ENCODE measurements at places on chromosomes 16 and 17.

DNA sequence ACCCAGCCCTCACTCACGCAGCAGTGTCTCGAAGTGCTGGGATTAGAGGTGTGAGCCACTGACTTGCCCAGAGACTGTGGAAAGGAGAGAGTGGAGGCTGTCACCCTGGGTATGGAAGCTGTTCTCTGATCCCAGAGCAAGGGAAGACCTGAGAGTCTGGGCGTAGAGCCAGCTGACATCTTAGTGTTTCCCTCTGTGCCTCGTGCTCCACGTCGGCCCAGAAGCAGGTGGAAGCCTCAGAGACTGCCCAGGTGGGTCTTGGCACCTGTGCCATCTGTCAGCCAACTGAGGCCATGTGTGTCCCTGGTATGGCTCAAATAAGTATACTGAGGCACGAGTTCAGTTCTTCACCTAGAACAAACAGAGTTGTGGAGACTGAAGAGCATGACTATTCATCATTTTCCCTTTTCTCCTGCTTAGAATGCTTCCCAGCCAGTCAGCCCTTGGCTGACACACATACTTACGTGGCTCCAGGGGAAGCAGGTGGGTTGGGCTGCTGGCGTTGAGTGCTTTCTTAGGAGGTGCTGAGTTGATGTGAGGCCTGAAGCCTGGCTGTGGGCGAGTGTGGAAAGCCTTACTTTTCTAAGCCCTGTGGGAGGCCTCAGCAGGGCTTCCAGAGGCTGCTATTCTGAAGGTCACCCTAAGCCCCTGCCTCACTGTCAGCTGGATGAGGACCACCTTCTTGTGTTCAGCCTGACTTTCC, 8.1 kb downstream of the CTRL start:
- no peak overlapping the region for H3K4me3 ChIP-seq
- H3K4me1 ChIP-seq: peaks cover 17% of the 10 kb centered on the region
- no peaks in the 10 kb centered on the region for H3K27me3 ChIP-seq
- H3K27ac ChIP-seq: no peak overlapping the region

- H3K27me3 ChIP-seq: no peaks in the 10 kb centered on the region
- peak overlapping the region; percentile 83 for H3K27ac ChIP-seq
- peaks cover 30% of the 10 kb centered on the region for H3K4me1 ChIP-seq
- no peak overlapping the region for H3K4me3 ChIP-seq
Observed at GRCh38 chr17:1511290-1511689, 5.1 kb downstream of the INPP5K start.

DNA sequence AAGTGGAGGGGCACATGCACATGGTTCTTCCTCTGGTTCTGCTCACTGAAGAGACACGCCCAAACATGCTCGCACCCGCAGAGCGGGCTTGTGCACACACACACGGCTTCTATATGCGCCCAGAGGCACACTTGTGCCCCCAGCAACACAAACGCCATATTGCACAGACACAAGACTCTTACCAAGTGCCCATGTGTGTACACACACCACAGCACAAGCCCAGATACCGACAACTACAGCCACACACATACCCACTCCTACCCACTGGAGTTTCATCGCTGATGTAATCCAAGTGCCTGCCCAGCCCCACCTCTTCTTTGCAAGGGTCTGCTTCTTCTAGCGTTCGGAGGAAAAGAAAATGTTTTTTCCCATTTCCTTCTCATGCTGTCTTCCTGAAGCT, 6.5 kb upstream of the PRR29 start:
- H3K4me1 ChIP-seq: peaks cover 12% of the 10 kb centered on the region
- no peak for DNase-seq
- no peak overlapping the region for H3K4me3 ChIP-seq

DNA sequence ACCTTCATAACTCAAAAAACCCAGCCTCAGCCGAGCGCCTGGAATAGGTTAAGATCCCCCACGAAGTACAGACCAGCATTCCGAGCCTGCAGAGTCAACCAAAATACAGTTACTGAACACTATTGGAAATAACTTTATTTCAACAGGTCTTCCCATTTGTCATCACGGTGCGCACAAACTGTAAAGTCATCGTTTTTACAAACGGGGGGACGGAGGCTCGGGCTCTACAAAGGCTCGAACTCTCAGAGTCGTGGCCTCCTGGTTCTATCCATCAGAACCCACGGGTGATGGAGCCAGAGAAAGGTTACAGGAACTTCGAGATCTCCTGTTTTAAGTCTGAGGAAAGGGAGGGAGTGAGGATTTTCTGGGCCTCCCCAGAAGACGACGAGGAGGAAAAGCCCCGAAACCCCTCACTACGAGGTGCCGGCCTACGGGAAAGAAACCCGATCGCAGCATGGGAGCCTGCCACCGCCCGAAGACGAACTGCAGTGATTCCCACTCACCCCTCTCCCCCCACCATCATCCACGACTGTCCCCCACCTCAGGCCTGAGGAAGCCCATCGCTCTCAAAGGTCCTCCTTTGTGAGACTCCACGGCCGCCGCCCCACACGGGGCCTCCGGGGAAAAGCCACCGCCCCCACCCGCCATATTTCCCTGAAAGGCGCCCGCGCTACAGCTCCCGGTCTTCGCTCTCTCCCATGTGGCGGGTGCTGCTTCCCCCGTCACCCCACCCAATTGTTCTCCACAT, 917 bp downstream of the YWHAE start:
- DNase-seq: no peak
- H3K27ac ChIP-seq: peak overlapping the region; percentile 92
- H3K4me3 ChIP-seq: peak overlapping the region; percentile 71
- peaks cover 14% of the 10 kb centered on the region for H3K4me1 ChIP-seq

DNA sequence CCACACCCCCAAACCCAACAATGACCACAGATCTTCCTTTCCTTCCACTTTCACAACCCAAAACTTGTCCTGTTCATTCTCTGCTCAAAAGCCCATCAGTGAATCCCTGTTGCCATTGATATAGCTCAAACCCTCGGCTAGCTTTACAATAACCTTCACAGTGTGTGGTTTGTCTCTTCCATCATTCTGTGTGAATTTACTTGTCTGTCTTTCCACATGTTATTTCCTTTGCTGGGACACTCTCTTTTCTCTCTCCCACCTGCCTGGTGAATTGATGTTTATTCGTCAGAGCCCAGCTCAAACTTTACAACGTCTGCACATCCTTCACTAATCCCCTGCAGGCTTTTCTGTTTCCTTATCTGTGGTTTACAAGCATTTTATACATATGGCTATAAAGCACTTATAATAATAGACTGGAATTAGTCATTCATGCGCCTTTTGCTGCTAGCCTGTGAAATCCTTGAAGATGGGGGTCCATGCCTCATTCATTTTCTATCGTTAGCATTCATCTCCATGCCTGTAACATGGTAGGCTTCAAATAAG, 114.4 kb downstream of the CDH13 start:
- no peak for DNase-seq
- no peaks in the 10 kb centered on the region for H3K36me3 ChIP-seq
- H3K4me3 ChIP-seq: no peak overlapping the region
- H3K4me1 ChIP-seq: no peaks in the 10 kb centered on the region
- no peak overlapping the region for H3K27ac ChIP-seq
- H3K27me3 ChIP-seq: no peaks in the 10 kb centered on the region

DNA sequence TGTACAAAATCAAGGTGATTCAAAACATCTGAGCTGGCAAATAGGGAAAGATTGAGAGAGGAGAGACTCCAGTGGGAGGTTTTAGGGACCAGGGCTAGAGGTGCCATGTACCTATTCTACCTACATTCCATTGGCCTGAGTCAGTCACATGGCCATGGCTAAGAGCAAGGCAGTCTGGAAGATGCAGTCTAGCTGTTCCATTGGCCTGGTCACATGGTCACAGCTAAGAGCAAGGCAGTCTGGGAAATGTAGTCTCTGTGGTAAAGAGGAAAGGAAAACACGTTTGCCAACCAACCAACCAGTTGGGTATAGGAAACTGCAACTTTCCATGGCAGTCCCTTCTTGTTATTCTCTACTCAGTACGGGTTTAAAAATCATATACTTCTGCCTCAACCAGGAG, 369.1 kb downstream of the XYLT1 start:
- no peak overlapping the region for H3K27ac ChIP-seq
- H3K27me3 ChIP-seq: no peaks in the 10 kb centered on the region
- H3K4me3 ChIP-seq: no peak overlapping the region
- no peak for DNase-seq
- H3K4me1 ChIP-seq: no peaks in the 10 kb centered on the region

DNA sequence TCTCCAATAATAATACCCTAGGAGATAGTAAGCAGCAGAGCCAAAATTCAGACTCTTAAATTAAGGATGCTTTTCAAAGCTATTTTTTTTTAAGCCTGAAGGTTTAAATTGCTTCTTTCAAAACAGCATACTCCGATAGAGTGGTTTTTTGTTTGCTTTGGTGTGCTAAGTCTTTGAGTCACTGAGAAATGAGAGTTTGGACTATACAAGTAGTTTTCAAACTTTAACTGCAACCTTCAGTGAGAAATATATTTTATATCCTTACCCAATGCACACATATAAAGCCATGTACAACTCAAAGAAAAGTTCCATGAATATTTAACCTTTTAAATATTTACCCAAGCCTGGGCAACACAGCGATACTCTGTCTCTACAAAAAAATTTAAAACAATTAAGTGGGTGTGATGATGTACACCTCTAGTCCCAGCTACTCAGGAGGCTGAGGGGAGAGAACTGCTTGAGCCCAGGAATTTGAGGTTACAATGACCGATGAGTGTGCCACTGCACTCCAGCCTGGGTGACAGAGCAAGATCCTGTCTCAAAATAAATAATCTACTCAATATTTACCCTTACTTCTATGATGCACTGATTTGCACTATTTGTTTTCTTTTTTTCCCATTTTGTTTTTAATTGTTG, 19.2 kb downstream of the DCUN1D3 start:
- no peak for DNase-seq
- H3K4me1 ChIP-seq: peaks cover 77% of the 10 kb centered on the region
- no peaks in the 10 kb centered on the region for H3K27me3 ChIP-seq
- H3K4me3 ChIP-seq: no peak overlapping the region
- H3K27ac ChIP-seq: peak overlapping the region; percentile 58

DNA sequence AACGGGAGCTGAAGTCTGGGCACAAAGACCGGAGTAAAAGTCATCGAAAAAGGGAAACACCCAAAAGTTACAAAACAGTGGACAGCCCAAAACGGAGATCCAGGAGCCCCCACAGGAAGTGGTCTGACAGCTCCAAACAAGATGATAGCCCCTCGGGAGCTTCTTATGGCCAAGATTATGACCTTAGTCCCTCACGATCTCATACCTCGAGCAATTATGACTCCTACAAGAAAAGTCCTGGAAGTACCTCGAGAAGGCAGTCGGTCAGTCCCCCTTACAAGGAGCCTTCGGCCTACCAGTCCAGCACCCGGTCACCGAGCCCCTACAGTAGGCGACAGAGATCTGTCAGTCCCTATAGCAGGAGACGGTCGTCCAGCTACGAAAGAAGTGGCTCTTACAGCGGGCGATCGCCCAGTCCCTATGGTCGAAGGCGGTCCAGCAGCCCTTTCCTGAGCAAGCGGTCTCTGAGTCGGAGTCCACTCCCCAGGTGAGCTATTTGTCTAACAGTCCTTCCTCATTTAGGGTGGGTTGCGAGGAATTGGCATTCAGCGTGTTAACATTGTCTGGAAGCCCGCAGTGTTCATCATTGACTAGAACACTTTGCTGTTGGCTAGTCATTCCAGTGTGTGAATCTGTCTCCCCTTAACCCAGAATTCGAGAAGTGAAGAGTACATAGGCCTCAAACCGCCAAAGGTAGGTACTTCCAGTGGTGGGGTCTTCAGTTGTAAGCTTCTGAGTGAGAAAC, 1.5 kb downstream of the CDK12 start:
- H3K36me3 ChIP-seq: peaks cover 8% of the 10 kb centered on the region
- DNase-seq: peak; percentile 9
- peak overlapping the region; percentile 97 for H3K4me3 ChIP-seq
- no peaks in the 10 kb centered on the region for H3K27me3 ChIP-seq

- no peak overlapping the region for H3K4me3 ChIP-seq
- H3K27ac ChIP-seq: no peak overlapping the region
- H3K27me3 ChIP-seq: no peaks in the 10 kb centered on the region
- H3K36me3 ChIP-seq: no peaks in the 10 kb centered on the region
- no peaks in the 10 kb centered on the region for H3K4me1 ChIP-seq
- no peak for DNase-seq
Observed at GRCh38 chr16:65779201-65779600, 587.3 kb upstream of the CDH5 start.

- H3K4me1 ChIP-seq: no peaks in the 10 kb centered on the region
- no peaks in the 10 kb centered on the region for H3K36me3 ChIP-seq
- no peaks in the 10 kb centered on the region for H3K27me3 ChIP-seq
- no peak overlapping the region for H3K27ac ChIP-seq
- no peak overlapping the region for H3K4me3 ChIP-seq
Observed at GRCh38 chr17:58267347-58268324, 13.1 kb downstream of the MPO start.

GRCh38 chr17:34892461-34893249, 68.6 kb downstream of the CCT6B start:
- no peak for DNase-seq
- peaks cover 59% of the 10 kb centered on the region for H3K27me3 ChIP-seq
- no peak overlapping the region for H3K4me3 ChIP-seq
- no peaks in the 10 kb centered on the region for H3K36me3 ChIP-seq
- no peaks in the 10 kb centered on the region for H3K4me1 ChIP-seq

- no peaks in the 10 kb centered on the region for H3K36me3 ChIP-seq
- DNase-seq: no peak
- H3K27me3 ChIP-seq: no peaks in the 10 kb centered on the region
- H3K4me1 ChIP-seq: no peaks in the 10 kb centered on the region
Observed at GRCh38 chr17:16473044-16474011, 18.7 kb downstream of the LRRC75A start.

DNA sequence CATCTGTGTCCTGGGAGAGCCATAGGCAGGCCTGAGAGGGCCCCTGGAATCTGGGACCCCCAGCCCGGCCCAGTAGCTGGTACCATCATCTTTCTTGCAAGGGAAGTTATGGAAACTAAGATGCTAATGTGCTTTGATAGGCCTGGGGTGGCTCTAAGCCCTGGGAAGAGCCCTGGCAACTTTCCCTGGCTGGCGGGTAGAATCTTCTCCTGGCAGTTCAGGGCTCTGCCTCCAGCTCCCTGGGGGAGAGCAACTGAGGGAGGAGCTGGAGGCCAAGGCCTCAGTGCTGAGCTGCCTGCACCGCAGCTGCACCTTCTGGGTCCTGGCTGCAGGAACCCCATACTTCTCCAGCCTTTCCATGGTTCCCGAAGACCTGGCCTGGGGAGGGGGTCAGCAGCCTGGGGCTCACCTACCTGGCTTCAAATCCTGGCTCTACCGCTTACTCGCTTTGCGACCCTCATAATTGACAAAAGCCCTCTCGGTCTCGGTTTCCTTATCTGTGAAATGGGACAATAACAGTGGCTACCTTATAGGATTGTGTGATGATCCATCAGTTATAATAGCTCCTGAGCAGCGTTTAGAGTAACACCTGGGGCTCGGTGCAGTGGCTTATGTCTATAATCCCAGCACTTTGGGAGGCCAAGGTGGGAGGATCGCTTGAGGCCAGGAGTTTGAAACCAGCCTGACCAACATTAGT, 333.7 kb downstream of the SEC14L1 start:
- no peak overlapping the region for H3K4me3 ChIP-seq
- no peak overlapping the region for H3K27ac ChIP-seq
- peaks cover 93% of the 10 kb centered on the region for H3K4me1 ChIP-seq
- no peaks in the 10 kb centered on the region for H3K36me3 ChIP-seq
- no peak for DNase-seq
- no peaks in the 10 kb centered on the region for H3K27me3 ChIP-seq

Data from left lung (tissue), 14 donors.